ENCODE measurements at places on chromosomes 7 and 10.

DNA sequence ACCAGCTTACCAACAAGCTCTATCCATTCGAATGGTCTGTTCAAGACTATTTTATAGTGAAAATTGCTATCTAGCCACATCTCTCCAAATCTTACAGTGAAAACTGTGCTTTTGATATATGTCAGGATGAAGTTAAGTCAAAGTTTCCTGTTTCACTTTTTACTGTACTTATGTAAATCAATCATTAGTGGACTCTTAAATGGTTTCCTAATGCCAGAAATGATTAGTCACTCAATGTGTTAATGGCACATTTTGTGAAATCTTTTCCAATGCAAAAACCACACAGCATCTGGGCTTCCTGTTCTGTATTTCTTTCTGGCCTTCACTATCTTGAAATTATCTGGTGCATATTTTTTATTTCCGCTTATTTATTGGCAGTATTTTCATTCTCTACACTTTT, 87.3 kb upstream of the STEAP1B start:
- no peak for DNase-seq

GRCh38 chr7:20310963-20311742, 19.5 kb upstream of the ITGB8 start:
- no peak for DNase-seq

DNA sequence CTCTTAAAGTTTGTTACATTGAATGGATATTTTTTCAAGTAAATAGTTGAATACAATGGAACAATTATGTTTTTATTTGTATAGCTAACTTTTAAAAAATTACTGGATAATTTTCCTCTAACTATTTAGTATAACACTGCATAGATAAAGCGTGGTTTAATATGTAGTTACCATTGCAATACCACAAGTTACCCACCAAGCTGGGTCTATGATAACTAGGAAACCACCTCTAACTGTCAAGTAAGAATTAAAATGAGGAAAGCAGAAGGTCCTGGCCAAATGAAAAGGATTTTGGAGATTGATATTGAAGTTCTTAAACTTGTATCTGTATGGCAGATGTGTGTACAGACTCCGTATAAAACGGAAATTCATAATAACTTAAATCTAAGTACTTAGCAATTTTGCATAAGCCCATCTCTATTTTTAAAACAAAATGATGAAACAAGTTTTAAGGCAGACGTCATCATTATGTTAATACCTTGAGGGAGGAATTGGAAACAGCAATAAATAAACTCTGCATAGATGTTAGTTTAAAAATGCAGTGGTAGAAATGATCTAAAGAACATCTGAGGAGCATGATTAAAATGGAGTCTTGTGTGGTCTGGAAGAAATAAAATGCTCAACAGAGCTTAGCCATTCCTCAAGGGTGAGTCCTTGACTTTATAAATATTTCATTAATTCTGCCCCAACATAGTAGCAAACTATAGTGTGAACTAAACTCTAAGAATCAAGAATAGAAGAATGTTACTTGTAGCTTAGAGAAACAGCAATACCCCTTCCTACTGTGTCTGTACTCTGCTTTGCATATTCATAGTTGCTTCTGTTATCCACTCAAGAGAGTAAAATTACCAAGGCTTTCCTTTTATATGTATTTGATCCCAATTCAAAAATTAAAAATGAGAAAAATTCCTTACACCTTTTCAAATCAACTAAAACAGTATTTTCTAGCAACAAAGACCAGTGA, 206.4 kb upstream of the FERD3L start:
- DNase-seq, result no peak

DNA sequence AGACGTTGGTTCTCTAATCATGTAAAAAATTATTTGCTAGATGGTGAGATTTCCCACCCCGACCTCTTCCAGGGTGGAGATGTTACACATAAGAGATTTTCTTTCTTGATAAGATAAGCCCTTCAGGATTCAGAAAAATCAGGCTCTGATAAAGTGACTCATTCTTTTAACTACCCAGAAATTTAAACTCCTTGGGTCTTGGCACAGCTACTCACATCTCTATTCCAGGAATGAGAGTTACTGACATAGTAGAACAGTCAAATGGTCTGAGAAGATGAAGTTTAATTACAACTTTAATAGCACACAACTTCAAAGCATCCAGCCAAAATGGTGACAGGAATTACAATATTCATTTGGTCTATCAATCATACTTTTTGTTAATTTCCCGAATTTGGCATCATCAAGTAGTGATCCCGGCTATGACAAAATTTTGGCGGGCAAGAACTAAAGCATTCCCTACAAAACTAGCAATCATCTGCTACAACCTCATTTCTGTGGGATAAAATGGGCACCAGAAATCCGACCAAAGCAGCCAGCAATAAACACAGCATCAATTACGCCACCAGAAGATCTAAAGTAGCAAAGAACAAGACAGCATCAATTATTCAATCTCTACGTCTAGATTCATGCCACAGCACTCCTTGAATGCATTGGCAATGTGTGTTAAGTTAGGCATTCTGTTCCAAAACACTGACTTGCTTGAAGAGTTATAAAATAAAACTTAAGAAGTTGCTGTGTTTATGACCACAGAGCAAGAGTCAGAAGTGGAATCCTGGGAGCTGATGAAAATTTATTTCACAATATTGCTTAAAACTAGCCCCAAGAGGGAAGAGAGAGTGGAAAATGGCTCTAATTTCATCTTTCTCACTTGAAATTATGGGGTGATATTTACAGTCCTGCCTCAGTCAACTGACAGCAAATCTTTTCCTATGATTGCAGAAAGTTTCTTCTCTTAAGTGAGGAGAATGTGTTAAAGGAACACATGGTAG, 565.7 kb upstream of the ANKRD30A start:
- no peak for DNase-seq

- no peak for DNase-seq
These were observed 231.7 kb downstream of the HDAC9 start for GRCh38 chr7:18727115-18727870.

DNA sequence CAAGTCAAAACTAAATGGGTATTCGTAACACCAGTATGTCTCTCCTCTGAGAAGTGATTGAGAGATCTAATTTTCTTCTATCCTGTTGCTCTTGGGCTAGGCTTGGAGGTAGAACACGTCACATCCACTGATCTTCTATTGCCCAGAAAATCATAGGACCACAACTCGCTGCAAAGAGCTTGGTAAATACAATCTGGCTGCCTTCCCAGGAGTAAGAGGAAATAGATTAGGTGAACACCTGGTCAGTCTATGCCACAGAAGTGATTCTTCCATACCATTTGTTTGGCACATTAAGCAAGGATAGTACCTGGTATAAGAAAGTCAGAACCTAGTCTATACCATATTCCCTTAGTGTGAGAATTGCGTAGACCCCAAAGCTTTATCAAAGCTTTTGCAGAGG, 129.3 kb upstream of the PHYHIPL start:
- DNase-seq, result no peak

- no peak for DNase-seq
These were observed 123.3 kb upstream of the LAMB4 start for GRCh38 chr7:108253275-108254044.
